ENCODE measurements at places on chromosomes 2 and 18. TPM values are rescaled to one million over a fixed set of nuclear protein-coding genes. Genes with fewer than 3 reads are reported as not detected.

IFIH1 gene
- total RNA-seq, result 0.26 TPM

AQP12B gene
- not detected for total RNA-seq

TCF23 gene
- not detected for total RNA-seq

RGPD4 gene
- not detected for total RNA-seq

DES gene
- not detected for total RNA-seq

ONECUT2 gene
- not detected for total RNA-seq

STK25 gene
- total RNA-seq, result 79.5 TPM

C18orf54 gene
- 14.3 TPM for total RNA-seq

FAM117B gene
- total RNA-seq, result 8.0 TPM

IL36RN gene
- not detected for total RNA-seq

UGT1A4 gene
- not detected for total RNA-seq

IL18R1 gene
- total RNA-seq, result not detected

PIEZO2 gene
- not detected for total RNA-seq

GPR45 gene
- not detected for total RNA-seq

PLGLB1 gene
- 12.2 TPM for total RNA-seq

ZNF804A gene
- total RNA-seq, result 27.7 TPM

ABCG8 gene
- not detected for total RNA-seq

PAIP2B gene
- 2.6 TPM for total RNA-seq

C2orf15 gene
- 2.0 TPM for total RNA-seq

RNF125 gene
- total RNA-seq, result not detected

NEU4 gene
- total RNA-seq, result not detected

BOLL gene
- not detected for total RNA-seq

CROCC2 gene
- total RNA-seq, result not detected

WNT6 gene
- 7.9 TPM for total RNA-seq

LIMS3 gene
- total RNA-seq, result 0.26 TPM

TMEM198 gene
- 3.2 TPM for total RNA-seq

AP1S3 gene
- 2.3 TPM for total RNA-seq

UBR3 gene
- total RNA-seq, result 26.7 TPM

KCNK3 gene
- not detected for total RNA-seq

ARHGEF4 gene
- not detected for total RNA-seq

SPATA3 gene
- total RNA-seq, result not detected

TOGARAM2 gene
- not detected for total RNA-seq

CKAP2L gene
- 8.9 TPM for total RNA-seq

DOK1 gene
- 24.7 TPM for total RNA-seq

LIMS2 gene
- 0.32 TPM for total RNA-seq

CD226 gene
- 6.4 TPM for total RNA-seq
